Transverse colon (tissue), 4 donors: ENCODE measurements at places on chromosomes 13 and 19. TPM values are rescaled to one million over a fixed set of nuclear protein-coding genes. Genes with fewer than 3 reads are reported as not detected.

The KL gene
- total RNA-seq = 3.4 TPM

GRCh38 chr13:99648066-99648665 lies 146.9 kb downstream of the TM9SF2 start:
- DNase-seq = no peak

GRCh38 chr13:83168590-83168989 lies 713.7 kb downstream of the SLITRK1 start:
- DNase-seq = no peak

DNA sequence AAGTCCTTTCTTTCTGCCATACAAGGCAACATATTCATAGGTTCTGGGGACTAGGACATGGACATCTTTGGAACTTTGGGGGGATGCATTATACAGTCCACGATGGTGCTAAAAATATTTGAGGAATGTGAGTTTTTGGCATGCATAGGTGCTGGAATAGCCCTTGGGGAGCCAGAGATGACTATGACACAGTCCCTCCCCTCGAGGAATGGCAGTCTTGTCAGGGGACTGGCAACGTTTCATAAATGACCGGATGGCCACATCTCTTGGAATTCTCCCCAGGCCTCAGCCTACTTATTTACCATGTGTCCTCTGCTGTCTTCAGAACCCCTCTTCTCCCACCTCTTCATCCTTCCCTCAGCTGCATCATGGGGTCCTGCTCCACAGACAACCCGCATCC lies 13.6 kb downstream of the MEIOSIN start:
- DNase-seq = no peak

DNA sequence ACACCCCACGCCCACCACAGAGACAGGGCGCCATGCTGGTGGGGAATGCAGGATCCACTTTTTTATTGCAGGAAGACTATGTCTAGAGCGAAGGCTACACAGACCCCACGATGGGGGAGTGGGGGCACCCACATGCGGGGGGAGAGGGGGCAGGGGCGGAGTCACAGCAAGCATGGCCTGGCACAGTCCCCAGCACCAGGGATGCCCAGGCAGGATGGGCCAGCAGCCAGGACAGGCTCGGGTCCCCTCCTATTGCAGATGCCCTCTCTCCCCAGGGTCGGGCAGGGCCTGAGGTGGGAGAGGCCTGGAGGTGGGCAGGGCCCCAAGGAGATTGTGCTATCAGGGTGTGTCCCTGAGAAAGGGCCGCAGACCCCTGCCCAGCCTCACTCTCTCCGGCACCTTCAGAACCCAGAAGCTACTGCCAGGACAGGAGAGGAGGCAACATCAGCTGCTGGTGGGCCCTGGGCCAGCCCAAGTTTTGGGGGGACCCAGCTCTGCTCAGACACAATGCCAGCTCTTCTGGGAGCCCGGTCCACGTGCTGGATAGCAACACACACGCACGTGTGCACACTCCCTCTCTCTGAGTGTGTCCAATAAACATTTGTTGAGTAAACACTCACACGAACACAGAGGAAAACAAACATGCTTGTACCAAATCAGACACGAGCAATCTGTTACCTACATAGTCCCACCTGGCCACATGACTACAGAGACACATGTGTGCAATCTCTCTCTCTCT lies 6.5 kb downstream of the DIRAS1 start:
- DNase-seq = no peak

The RGL3 gene
- total RNA-seq = 6.7 TPM

- no peak for DNase-seq
Measured at GRCh38 chr13:45208132-45208531, 7.3 kb upstream of the KCTD4 start.

The DCT gene
- not detected for total RNA-seq

DNA sequence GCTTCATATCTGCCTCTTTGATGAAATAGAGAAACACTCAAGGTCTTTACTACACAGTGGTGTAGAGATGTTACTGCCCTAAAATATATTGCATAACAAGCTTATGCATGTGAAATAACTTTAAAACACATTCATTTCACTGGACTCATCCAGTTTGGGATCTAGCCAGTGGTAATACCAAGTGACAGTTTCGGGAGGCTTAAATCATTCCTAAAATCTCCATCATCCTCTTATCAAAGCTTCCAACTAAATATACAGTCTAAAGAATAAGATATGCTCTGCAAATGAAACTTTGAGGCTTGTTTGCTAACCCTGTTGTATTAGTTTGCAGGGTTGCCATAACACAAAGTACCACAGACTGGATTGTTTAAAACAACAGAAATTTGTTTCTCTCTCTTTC lies 52.8 kb downstream of the THSD1 start:
- no peak for DNase-seq

The GRIN2D gene
- total RNA-seq = not detected

DNA sequence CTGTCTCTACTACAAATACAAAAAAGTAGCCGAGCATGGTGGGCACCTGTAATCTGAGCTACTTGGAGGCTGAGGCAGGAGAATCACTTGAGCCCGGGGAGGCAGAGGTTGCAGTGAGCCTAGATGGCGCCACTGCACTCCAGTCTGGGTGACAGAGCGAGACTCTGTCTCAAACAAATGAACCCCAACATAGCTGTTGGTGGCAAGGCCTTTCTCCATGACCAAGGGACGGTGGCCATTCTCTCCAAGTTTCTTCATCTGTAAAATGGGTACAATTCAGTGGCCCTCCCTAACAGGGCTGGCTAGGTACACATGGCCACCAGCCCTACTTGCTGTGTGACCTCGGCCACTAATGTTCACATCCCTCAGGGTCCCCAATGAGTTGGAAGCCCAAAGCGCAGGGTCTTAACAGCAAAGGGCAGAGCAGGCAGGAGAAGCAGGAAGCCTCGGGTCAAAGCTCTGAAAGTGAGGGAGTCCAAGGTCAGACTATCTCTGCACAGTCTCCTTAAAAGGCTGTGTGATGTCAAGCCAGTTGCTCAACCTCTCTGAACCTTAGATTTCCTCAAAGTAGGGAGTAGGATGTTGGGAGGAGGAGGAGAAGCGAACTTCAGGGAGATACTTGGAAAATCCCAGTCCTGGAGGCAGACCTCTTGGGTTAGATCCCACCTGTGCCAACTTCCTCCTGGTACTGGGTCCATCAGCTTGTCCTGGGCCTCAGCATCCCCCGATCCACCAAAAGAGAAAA lies 2.7 kb downstream of the JUND start:
- DNase-seq = peak; percentile 55

The HPN gene
- total RNA-seq = not detected

GRCh38 chr13:79307433-79307861 lies 98.6 kb downstream of the RBM26 start:
- DNase-seq = no peak

- no peak for DNase-seq
Measured at GRCh38 chr19:1823539-1824251, 11.6 kb upstream of the ATP8B3 start.

GRCh38 chr13:48776401-48776800 lies 122.7 kb downstream of the CYSLTR2 start:
- no peak for DNase-seq

The MCF2L gene
- total RNA-seq = 101 TPM

- no peak for DNase-seq
Measured at GRCh38 chr19:41096353-41096752, 8.1 kb downstream of the CYP2A13 start.

DNA sequence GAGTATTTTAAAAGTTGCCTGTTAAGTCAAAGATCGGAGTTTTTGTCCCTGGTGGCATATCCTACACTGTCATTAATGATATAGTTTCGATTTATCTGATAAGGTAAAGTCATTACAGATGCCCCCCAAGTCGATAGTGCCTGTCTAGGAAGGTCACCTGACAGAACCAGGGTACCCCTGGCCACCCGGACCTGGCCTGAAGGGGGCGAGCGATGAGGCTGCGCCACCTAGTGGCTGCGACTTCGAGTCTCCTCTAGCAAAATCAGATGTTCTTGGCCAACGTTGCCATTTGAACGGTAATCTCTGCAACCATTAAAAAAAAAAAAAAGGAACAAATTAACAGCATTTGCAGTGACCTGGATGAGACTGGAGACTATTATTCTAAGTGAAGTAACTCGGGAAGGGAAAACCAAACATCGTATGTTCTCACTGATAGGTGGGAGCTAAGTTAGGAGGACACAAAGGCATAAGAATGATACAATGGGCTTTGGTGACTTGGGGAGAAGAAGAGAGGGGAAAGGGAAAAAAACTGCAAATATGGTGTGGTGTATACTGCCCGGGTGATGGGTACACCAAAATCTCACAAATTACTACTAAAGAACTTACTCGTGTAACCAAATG lies 565.1 kb downstream of the LIG4 start:
- peak; percentile 13 for DNase-seq

The DMKN gene
- 18.1 TPM for total RNA-seq

- DNase-seq = peak; percentile 61
Measured at GRCh38 chr19:10761443-10762250, 43.8 kb downstream of the DNM2 start.

- DNase-seq = no peak
Measured at GRCh38 chr13:32039528-32039927, 8.0 kb downstream of the FRY start.

DNA sequence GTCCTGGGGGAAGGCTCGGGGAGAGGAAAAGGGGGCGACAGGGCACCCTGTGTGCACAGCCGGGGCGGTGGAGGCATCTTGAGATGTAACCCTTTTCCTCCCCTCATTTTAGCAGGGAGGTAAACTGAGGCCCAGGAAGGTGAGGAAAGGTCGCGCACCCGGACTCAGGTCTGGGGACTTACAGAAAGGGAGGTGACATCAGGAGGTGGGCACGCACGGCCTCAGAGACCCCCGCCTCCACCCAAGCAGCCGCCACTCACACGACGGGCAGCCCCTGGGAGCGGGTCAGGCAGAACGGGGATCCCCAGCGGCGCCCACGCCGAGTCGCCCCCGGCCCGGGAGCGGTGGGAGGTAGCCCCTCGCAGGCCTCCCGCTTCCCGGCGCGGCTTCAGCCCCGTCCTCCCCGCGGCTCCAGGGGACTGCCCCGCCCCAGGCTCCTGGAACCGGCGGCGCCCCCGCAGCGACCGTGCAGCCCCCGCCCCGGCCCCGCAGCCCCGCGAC lies 477 bp downstream of the PIP5K1C start:
- DNase-seq = no peak

GRCh38 chr13:106373989-106374572 lies 161.4 kb downstream of the EFNB2 start:
- no peak for DNase-seq

DNA sequence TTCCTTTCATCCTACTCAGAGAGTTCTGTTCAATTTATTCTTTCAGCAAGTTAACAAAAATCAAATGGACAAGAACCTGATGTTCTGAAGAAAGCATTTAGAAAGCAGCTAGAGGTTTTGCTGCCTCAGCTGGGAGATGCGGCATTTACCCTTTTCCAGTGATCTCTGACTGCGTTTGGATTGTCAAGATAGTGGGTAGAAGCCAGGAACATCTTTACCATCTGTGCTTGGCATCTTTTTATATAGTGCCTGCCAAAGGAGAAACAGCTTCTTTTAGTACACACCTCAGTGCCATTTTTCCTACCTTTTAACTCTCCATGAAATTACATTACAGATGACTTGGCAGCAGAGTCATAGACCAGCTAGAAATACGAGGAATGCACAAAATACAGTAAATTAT lies 680.8 kb downstream of the SLITRK1 start:
- DNase-seq = no peak

DNA sequence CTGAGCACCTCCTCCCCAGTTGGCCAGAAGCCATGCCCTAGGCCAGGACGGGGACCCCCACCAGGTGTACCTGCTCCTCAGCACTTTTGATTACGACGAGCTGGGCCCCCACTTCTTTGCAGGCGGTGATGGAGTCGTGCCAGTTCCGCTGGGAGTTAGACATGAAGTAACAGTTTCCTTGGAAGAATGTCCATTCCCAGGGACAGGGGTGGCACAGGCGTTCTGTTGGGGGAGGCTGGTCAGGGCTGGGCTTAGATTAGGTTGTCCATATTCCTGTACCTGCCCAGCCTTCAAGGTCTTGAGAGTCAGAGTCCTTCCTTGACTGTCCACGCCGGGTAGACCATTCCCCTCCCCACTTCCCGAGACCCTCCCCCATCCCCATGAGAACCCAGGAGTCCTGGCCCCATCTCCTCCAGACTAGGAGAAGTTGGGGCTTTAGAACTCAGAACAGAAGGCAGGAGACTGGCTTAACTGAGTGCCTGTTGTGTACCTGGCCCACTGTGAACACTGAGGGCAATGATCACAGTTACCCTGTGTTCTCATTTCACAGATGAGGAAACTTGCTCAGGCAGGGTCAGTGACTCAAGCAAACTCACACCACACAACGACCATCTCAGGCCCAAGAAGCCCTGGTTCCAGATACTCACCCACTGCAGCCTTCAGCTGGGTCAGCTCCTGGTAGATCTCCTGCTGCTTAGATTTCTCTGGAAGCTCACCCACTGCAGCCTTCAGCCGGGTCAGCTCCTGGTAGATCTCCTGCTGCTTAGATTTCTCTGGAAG lies 2.3 kb downstream of the CD209 start:
- no peak for DNase-seq

DNA sequence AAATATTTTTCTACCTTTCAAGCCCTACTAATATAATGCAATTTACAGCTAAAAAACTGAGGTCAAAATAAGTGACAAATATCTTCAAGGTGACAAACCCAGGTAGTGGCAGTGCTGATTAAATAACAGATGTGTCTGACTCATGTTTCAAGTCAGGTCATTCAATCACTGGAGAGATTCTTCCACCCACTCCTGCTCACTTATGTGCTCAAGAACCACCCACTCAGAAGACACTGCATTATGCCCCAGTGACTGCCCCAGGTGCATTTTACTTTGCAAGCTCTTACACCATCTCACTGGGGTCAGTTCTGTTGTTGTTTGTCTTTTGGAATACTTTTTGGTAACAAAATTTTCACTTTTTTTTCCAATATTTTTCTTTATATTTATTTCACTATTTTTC lies 2.2 kb downstream of the ZNF100 start:
- no peak for DNase-seq

- no peak for DNase-seq
Measured at GRCh38 chr19:29397748-29398147, 128.0 kb upstream of the VSTM2B start.

DNA sequence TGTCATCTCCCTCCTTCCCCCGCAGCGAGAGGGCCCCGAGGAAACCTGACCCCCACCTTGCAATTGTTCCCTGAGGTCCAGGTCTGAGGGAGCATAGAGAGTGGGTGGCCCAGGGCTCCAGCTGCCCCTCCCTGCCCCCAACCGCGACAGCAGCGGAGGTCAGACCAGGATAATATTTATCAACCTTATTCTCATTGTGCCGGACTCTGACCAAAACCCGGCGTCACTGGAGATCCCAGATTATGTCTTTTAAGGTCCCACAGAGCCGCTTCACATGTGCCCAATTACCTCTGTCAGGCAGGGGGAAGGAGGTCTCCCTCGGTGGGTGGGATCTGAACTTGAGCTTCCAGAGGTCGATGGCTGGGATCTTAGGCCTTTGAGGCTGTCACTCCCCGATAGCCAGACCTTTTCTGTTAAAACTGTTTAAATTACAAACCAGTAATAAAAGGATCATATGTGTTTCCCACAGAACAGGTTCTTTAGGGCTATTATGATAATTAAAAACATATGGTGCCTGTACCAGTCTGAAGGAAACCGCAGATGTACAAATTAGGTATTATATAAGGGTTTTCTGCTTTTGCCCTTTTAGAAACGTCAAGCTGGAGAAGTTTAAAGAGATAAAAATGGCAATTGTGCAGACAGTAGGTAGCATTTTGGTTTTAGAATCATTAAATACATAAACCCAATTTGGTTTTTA lies 195.5 kb downstream of the ZNF536 start:
- DNase-seq = no peak

The ZNF677 gene
- total RNA-seq = 6.6 TPM

The NCAN gene
- not detected for total RNA-seq

- no peak for DNase-seq
Measured at GRCh38 chr19:5695649-5696195, 5.6 kb downstream of the RPL36 start.

GRCh38 chr13:109370496-109370895 lies 415.9 kb downstream of the IRS2 start:
- DNase-seq = no peak

The NKG7 gene
- total RNA-seq = 1.6 TPM

GRCh38 chr19:19410553-19411550 lies 5.4 kb downstream of the GATAD2A start:
- DNase-seq = no peak
